ENCODE measurements at places on chromosomes 5 and 9.

DNA sequence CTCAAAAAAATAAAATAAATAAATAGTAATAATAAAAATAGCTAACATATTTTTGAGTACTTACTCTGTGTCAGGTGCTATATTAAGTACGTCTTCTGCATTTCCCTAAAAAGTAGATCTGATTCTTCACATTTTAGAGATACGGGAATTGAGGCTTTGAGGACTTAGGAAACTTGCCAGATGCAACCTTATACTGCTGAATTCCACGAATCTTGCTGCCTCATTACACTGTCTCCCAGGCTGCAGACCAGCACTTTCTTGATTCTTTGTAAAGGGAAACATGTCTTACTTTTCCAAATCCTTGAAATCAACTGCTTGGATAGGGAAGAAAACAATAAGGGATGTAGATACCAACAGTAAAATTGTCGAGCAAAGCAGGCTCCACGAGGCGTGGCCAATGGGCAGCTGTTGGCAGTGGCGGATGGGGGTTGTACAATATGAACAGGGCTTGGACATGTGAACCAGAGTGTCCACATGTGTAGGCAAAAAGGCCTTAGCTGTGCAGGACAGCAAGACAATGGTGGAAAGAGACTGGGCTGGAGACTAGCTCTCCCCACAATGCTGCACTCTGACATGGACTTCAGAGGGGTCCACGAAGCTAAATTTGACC, 124.3 kb upstream of the RAI14 start:
- DNase-seq: no peak

- no peak for DNase-seq
Measured at GRCh38 chr5:127863161-127863560, 160.0 kb downstream of the CCDC192 start.

DNA sequence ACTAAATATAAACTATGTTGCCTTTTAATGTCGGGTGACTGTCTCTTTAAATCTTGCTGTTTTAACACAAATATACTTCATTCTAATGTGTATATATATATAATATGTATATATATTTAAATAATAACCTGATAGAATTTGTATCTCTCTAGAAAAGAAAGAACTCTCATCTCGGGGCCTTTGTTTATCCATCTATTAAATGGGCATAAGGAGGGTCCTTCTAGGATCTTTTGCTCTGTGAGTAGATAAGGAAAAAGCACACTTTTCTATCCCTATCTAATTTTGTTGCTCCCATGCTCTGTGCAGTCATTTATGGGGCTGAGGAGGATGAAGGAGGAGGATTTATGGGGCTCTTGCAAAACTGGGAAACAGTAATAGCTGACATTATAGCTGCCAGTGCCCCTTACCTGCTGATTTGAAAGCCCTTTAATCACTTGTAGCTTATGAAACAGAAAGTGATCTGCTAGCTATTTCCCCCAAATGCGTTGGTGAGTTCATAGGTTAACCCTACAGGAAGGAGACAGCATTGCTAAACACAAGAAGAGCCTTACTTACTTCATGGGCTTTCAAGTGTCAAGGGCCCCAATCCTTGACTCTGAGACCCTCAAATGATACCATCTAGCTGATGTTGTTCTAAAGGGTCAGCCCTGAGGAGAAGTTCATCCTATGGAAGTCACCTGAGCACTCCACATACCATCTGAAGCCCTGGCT, 5.8 kb upstream of the PPARGC1B start:
- no peak for DNase-seq

- DNase-seq: no peak
Measured at GRCh38 chr5:109506556-109506955, 96.8 kb upstream of the PJA2 start.

DNA sequence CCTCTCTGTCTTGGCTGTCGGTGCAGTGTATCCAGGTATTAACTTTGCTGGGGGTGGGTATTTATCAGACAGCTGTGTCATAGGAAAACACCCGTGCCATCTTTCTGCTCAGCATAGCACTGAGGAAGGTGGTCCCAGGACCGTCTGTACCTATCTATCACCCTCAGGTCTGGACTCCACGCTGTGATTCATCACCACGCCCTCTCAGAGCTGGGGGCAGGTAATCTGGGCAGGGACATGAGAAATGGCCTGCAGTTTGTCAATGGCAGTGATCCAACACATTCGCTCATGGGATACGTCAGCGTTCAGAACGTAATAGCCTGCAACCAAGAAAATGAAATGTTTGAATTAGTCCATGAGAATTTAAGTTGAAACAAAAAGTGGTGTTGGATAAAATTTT, 151.6 kb upstream of the MAP1B start:
- no peak for DNase-seq

- DNase-seq: no peak
Measured at GRCh38 chr9:121204121-121204520, 2.5 kb upstream of the RAB14 start.

- no peak for DNase-seq
Measured at GRCh38 chr5:91159647-91160046, 223.5 kb downstream of the ARRDC3 start.

GRCh38 chr5:45484781-45485180, 211.4 kb downstream of the HCN1 start:
- DNase-seq: peak; percentile 67

GRCh38 chr9:14935964-14936363, 25.7 kb upstream of the FREM1 start:
- no peak for DNase-seq

- no peak for DNase-seq
Measured at GRCh38 chr9:98453589-98454311, 198.3 kb upstream of the TBC1D2 start.

DNA sequence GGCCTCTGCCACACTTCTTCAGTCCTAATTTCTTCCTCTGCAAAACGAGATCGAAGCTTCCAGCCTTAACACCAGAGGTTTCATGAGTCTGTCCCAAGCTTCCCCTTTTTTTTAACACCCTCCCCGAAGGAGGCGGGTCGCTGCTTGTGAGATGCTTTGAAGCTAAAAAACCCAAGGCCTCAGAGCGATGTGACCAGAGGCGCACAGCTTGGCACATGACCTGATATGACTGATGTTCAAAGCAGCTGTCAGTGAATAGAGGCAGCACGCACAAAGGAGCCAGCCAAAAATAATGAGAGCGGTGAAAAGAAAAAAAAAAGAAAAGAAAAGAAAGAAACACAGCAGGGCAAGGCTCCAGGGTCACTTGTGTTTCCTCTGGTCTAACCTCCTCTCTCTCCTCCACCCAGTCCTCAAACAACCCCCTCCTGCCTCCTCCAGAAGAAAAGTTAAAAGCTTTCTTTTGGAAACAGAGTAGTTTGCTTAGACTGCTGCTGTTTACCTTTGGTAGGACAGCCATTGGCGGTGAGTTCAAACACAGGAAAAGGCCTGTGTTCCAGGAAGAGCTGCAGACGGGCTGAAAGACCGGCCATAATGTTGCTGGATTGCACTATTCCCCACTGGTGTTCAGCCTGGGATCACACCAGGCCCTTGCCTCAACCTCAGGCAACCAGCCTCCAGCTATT, 10.9 kb upstream of the ZNF366 start:
- DNase-seq: no peak

DNA sequence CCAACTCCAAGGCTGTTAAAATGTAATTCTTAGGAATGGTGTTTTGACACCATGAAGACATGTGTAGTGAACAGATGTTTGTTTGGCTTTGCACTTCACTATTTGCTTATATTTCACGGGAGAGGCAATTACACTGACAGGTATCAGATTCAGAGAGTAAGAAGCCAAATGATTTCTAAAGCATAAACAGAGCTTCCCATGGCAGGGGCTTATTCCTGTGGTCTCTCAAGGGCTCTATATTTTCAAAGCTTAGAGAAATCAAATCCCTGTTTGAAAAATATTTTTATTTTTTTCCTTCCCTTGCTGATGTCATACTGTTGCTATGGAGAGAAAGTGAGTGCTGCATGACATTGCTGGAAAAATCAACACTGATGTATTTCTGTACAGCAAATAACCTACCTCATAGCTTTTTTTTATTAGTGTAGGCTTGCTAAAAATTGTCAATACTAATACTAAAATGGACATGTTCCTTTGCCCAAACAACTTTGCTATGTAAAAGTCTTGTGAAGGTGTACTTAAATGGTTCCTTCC, 161.4 kb downstream of the GIN1 start:
- DNase-seq: peak; percentile 80

DNA sequence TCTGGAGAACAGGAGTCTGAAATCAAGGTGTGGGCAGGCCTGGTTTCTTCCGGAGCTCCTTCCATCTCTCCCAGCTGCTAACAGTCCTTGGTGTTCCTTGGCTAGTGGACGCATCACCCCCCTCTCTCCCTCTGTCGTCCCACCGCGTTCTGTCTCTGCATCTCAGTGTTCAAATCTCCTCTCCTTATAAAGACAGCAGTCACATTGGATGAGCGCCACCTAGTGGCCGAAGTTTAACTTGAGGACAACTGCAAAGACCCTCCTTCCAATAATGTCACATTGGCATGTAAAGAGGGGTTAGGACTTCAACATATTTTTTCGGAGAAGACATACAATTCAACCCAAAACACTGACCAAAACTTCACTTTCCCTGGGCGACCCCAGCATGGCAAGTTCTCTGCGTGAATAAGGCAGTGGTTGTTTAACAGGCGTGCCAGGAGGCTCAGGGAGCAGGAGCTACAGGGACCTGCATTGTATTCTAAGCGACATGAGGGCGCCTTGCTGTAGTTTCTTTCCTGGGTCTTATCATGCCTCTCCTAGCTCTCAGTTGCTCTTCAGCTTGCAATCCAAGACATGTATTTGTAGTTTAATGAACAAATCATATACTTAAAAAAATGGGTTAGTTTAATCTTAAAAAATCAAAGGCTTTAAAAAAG, 27.9 kb upstream of the BASP1 start:
- peak; percentile 78 for DNase-seq

- DNase-seq: no peak
Measured at GRCh38 chr5:173395257-173395932, 67.2 kb upstream of the STC2 start.

DNA sequence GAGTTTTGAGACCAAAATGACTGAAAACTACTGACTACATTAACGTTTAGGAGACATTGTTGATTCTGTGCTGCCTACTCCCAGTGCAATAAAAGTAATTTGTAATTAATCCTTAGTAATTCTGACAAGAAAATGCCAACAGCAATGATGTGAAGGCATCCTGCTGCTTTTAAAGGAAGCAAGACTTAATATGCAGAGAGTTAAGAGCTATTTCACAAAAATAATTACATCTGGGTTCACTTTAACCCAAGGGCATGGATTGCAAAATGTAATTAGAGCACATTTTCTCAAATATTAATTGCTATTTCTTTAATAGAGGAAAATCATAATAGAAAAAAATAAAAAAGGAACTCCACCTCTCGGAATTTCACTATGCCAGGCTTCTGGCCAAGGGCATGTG, 22.7 kb upstream of the TNFSF8 start:
- no peak for DNase-seq

- DNase-seq: no peak
Measured at GRCh38 chr5:113186061-113186460, 209.5 kb downstream of the DCP2 start.

GRCh38 chr9:2473681-2474080, 147.9 kb upstream of the VLDLR start:
- DNase-seq: no peak

- peak; percentile 3 for DNase-seq
Measured at GRCh38 chr5:90528601-90529193, 687 bp downstream of the LYSMD3 start.

GRCh38 chr5:180959661-180960060, 29.0 kb upstream of the BTNL3 start:
- DNase-seq: no peak

GRCh38 chr9:16043756-16044578, 491.1 kb downstream of the CCDC171 start:
- no peak for DNase-seq

GRCh38 chr5:149149942-149150341, 8.6 kb downstream of the ABLIM3 start:
- no peak for DNase-seq

DNA sequence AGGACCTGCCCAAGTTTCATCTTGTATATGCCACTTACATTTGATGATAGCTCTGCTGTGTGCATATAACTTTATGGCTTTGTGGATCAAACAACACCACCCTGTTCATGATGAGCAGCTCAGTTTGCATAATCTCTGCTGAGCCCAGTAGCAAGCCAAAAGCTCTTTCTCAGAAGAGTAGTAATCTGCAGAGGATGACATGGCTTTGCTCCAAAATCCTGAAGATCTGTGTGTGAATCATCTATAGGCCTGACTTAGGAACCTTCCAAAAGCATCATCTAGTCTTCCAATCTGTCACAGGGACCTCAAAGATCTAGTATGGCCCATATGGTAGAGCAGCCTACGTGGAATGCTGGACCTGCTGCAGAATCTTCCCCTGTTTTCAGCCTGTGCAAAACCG, 394.6 kb downstream of the PSAT1 start:
- no peak for DNase-seq

DNA sequence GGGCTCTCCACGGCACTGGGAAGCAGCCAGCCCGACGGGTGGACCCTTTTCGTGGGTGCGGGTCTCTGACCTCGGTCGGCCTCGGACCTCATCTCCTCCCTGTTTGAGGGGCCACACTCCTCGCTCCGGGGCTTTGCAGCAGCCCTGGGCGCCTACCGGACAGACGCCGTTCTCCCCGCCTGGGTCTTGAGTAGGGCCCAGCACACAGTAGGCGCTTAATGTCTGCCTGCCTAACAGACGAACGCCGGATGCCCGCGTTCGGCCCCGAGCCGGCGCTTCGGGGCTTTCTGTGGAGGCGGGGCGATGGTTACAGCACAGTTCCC, 842 bp upstream of the GTF3C5 start:
- DNase-seq: no peak

DNA sequence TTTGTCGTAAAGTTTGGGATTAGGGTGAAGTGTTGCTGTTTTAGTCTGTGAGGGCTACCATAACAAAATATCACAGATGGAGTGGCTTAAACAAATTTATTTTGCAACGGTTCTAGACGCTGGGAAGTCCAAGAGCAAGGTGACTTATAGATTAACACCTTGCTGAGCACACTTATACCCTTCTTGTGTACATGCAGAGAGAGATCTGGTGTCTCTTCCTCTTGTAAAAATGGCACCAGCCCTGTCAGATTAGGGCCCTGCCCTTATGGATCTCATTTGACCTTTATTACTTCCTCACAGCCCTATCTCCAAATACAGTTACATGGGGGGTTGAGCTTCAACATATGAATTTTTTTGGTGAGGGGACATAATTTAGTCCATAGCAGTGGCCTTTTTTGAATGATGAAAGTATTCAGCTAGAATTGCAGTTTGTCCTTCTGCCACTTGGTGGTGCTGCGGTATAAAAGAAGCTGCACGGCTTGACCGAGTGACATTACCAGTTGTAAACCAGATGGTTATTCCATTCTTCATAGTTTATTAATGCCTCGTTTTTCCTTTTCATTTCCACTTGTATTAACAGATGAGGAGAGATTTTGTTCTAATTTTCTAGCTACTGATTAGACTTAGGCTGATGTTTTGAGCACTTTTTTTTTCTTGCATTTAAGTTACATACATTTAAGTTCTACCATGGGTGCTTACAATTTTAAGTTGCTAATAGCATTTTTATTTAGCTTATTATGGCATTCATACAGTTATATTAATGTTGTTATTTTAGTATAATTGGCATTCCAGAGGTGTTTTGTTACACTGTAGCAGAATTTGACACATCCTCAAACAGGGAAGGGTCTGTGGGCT, 19.4 kb downstream of the DCP2 start:
- DNase-seq: peak; percentile 53
